ENCODE measurements at places on chromosomes 16 and 17.

GRCh38 chr16:17323171-17323570 lies 147.6 kb downstream of the XYLT1 start:
- no peak for DNase-seq

GRCh38 chr17:40559564-40559916 lies 5.7 kb downstream of the CCR7 start:
- DNase-seq = no peak

DNA sequence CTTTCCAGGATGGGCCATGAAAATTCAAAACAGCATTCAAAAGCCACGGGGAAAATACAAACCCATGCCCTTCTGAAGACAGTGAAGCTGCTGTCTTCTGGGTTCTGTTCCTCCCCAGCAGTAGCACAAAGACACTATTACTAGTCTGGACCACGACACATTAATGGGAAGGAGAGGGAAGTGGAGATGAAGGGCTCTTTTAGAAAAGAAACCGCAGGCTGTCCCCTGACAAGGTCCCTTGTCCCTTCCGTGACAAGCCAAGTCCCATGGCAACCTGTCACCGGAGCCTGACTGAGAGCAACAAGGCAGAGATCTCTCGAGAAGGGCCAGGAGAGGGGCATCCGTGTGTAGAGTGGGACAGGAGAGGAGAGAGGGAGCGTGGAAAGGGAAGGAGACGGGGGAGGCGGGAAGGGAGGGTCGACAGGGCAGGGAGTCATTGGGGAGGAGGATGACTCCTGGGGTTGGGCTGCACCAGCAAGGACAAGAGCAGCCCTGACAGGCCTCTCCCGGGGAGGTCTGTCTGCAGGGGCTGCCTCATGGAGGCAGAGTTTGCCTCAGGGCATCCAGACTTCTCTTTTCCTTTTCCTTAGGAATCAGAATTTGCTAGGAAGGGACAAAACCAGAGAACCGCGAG lies 436.2 kb downstream of the SLC39A11 start:
- no peak for DNase-seq

DNA sequence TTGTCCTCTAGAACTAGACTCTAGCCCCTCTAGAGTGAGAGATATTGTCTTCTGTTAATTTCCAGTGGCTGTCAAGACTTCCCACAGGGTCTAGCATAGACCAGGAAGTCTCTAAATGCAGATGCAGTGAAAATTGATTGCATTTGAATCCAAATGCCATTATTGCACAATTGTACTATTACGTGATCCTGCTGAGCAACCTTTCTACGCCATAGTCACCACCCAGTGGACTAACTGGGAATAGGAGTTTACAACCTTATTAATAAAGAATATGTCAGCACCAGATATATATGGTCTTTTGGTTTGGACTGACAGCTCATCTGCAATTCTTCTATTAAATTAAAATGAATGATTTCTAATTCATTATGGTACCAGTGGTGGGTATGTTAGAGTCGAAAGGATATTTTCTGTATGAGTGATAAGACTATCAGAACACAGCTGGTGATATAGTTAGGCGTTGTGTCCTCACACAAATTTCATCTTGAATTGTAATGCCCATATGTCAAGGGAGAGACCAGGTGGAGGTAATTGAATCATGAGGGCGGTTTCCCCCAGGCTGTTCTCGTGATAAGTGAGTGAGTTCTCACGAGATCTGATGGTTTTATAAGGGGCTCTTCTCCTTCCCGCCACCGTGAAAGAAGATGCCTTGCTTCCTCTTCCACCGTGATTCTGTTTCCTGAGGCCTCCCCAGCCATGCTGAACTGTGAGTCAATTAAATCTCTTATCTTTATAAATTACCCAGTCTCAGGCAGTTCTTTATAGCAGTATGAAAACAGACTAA lies 138.9 kb upstream of the CA10 start:
- DNase-seq = no peak

GRCh38 chr17:40678902-40679522 lies 14.0 kb upstream of the KRT222 start:
- no peak for DNase-seq
